ENCODE measurements at places on chromosomes 1 and 21. TPM values are rescaled to one million over a fixed set of nuclear protein-coding genes. Genes with fewer than 3 reads are reported as not detected.

The DNAH14 gene
- 0.49 TPM for total RNA-seq

The ST6GALNAC5 gene
- total RNA-seq: not detected

The TACSTD2 gene
- total RNA-seq: not detected

The HEYL gene
- not detected for total RNA-seq

The KDM1A gene
- total RNA-seq: 55.7 TPM

The CAMK1G gene
- not detected for total RNA-seq

The NIT1 gene
- total RNA-seq: 39.1 TPM

The S100B gene
- 0.49 TPM for total RNA-seq

The RSPH1 gene
- not detected for total RNA-seq

The PPFIA4 gene
- total RNA-seq: 6.4 TPM

The ADCY10 gene
- total RNA-seq: 0.07 TPM

The HPDL gene
- total RNA-seq: 4.5 TPM

The PGBD5 gene
- not detected for total RNA-seq

The DPT gene
- total RNA-seq: not detected

The SEMA4A gene
- 4.6 TPM for total RNA-seq

The RRP15 gene
- 19.3 TPM for total RNA-seq

The LRRC39 gene
- total RNA-seq: 0.54 TPM

The TXNIP gene
- total RNA-seq: 456 TPM

The PMF1 gene
- total RNA-seq: 87.8 TPM

The FCRL5 gene
- not detected for total RNA-seq

The RGS4 gene
- not detected for total RNA-seq

The CD53 gene
- 581 TPM for total RNA-seq

The C1orf185 gene
- total RNA-seq: not detected

The S100A8 gene
- not detected for total RNA-seq

The DHRS3 gene
- total RNA-seq: 87.0 TPM

The TNFRSF4 gene
- total RNA-seq: 418 TPM

The OR2T35 gene
- total RNA-seq: not detected

All from T-helper 1 cell treated with Interleukin-12 subunit alpha and Interleukin-12 subunit beta and Interleukin-4 antibody, amounts not matched to agents 30 ng/mL and 1 ng/mL, for 36 hours (primary cell).